ENCODE measurements at places on chromosomes 1 and 21.

- DNase-seq = no peak
Observed at GRCh38 chr1:84643183-84643582, 47.1 kb downstream of the SSX2IP start.

DNA sequence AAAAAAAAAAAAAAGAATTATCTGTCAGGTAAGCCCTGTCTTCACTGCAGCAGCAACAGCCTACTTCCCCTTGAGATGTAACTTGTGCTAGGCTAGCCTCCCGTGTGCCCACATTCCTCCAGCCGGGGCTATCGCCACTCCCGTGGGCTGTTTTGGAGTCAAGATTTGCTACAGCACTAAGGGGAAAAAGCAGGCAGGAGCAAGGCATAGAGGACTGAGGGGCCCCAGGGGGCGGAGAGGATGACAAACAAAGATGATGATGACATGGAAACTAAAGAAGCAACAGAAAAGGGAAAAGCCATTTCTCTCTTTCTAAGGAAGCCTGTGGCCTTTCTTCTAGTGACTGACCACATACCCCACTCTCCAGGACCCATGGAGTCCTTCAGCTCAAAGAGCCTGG is 1.9 kb downstream of the TNFAIP8L2 start:
- DNase-seq = no peak

- DNase-seq = no peak
Observed at GRCh38 chr1:205943245-205943644, at the start of gene SLC26A9. Gene SLC26A9, minus strand, starts transcription at chr1:205943456. Its CDS starts 7,636 bp downstream, at chr1:205935820.

DNA sequence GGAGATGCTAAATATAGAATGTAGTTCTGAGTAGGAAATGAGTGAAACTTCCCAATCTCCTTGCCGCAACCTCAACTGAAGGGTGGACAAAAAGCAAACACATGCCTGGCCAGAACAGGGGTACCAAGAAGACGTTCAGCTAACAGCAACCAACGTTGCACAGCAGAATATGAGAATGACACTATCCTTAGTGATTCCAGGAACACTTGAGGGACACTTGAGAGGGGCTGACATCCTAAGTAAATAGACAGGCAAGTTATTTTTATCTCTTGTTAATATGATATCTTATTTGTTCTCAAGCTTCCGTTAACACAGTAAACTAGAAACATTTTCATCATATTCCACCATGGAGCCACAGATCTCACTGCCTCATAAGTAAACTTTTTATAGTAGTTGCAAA is 908 bp downstream of the KRTAP19-1 start:
- DNase-seq = no peak

DNA sequence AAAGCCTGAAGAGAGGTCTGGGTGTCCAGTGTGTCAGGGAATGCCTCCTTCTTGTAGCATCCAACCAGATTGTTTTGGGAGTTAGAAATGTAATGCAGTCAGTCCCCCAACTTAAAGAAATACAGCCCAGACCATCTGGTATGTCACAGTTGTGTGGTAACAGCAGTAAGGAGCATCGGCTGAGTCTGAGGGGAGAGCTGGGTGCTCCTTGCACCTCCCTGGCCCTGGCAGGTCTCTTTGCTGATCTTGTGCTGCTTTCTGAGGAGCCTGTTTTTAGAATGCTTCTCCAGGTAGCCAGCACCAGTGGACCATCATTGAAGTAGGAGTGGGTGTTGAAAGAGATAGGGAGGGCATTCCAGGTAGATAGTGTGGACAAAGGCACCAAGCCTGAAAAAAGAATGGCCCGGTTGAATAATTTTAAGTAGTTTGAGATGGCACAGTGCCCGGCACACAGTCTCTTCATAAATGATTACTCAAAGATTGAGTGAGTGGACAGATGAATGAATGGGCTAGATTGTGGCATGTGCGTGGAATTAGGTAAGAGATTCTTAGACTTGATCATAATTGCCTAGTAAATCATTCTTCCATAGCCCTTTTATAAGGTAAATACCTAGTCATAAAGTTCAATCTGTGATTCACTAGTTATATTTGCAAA is 46.5 kb downstream of the LAMC1 start:
- no peak for DNase-seq

- DNase-seq = no peak
Observed at GRCh38 chr1:235131961-235132360, 3.3 kb upstream of the TOMM20 start.

GRCh38 chr1:154975409-154976059 is 1.1 kb downstream of the CKS1B start:
- no peak for DNase-seq

DNA sequence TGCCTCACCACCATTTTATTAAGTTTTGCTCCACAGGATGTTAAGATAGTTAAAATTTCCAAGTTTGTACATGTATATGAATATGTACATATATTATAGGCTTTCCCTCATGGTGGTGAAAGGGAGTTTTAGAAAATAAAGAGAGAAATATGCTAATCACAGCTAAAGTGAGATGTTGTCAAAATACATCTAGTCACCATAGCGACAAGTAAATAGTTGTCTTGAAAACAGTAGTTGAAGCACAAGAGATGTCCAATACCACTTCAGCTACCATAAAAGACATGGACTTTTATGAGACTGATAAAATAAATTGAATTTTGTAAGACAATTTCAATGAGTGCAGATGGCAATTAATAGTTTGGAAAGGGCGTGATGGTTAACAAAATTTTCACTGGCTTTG is 1600.0 kb downstream of the BRINP3 start:
- no peak for DNase-seq

GRCh38 chr1:32247983-32248889 is 1.2 kb downstream of the FAM167B start:
- DNase-seq = peak; percentile 58

DNA sequence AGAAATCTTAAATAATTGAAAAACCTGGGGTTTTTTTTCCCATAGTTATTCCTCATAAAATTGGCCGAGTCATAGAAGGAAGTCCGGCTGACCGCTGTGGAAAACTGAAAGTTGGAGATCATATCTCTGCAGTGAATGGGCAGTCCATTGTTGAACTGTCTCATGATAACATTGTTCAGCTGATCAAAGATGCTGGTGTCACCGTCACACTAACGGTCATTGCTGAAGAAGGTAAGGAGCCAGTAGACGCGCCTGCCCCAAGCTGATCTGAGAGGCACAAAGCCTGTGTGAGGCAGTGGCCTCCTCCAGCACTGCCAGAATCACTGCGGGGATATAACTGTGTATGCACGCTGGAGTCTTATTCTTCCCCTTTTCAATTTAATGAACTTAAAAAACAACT is 100.3 kb downstream of the PHTF1 start:
- DNase-seq = no peak

DNA sequence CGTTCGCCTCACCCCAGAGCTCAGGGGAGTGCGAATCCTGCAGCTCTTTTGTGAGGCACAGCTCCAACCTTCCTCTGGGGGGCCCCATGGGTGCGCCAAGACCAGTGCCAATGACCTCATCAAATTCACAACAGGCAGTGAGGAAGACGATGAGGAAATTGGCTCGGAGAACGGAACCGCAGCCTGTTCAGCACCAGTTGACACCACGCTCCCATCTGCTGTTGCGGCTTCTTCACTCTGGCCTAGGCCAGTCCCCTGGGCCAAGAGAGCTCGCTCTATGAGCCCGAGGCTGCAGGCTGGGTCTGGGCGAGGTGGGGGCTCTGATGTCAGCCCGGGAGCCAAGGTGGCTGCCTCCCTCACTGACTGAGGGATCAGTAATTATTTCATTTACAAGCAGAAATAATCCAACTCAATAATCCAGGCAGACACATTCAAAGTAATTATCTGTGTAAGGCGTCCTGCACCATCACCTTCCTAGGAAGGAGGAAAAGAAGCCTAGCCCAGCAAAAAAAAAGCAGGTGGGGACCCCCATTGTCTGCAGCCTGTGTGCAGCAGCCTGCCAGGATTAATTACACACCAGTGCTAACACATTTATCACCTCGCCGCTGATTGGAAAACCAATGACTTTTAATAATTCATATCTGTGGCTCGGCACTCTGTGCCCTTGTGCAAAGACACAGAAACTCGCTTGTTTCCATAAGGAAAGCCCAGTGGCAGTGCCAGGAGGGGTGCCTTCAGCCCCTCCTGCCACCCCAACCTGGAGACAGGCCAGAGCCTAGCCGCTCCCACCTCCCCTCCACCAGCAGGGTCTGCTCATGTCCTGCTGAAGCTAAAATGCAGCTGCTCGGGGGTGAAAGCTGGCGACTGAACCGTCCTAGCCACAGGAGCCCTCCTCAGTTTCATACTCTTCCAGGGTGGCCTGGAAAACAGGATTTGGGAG is 1.9 kb downstream of the PLEKHA6 start:
- no peak for DNase-seq

GRCh38 chr1:213135572-213135971 is 84.5 kb downstream of the RPS6KC1 start:
- no peak for DNase-seq

GRCh38 chr1:970973-971730 is 4.9 kb downstream of the PLEKHN1 start:
- no peak for DNase-seq

- no peak for DNase-seq
Observed at GRCh38 chr1:29513357-29513756, 277.0 kb downstream of the PTPRU start.

DNA sequence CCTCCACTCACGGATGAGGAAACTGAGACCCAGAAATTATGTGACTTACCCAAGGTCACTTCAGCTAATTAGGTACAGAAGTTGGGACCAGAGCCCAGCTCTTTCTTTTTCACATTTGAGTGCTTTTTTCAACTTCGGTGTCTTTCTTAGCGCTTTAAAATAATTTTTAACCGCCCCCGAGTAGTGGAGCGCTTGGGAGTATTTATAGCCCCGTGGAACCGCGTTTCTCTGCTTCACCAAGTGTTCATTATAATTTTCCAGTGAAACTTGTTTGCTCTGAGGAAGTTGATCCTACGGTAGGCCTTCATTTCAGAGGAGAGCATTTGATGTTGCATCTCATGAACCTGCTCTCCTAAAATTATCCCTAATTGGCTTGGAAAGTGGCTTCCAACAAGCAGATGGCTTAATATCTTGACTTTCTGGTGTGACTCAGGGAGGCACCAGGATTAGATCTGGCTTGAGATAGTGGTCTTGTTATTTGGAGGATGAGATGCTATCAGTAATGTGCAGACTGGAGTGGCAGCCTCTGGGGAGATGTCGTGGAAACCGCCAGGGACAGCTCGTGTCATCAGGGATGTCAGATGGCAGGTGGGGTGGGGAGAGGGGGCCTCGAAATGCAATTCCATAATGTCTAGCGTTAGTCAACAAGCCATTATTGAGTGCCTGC is 321.3 kb downstream of the CAMTA1 start:
- no peak for DNase-seq

GRCh38 chr21:39078322-39079065 is 104.8 kb downstream of the PSMG1 start:
- no peak for DNase-seq

DNA sequence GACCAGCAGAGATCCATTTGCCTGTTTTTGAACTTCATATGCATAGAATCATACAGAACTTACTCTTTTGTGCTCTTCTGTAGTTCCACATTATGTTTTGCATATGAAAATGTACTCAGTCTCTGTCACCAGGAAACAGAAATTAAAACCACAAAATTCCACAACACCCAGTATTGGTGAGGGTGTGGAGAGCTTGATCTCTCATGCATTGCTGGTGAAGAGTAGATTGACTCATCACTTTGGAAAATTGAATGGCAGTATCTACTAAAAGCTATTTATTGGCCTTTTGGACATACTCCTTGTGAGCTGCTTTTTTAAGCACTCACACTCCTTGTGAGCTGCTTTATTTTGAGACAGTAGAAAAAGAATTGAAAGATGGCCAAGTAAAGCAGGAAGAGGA is 43.3 kb downstream of the VTCN1 start:
- DNase-seq = no peak

DNA sequence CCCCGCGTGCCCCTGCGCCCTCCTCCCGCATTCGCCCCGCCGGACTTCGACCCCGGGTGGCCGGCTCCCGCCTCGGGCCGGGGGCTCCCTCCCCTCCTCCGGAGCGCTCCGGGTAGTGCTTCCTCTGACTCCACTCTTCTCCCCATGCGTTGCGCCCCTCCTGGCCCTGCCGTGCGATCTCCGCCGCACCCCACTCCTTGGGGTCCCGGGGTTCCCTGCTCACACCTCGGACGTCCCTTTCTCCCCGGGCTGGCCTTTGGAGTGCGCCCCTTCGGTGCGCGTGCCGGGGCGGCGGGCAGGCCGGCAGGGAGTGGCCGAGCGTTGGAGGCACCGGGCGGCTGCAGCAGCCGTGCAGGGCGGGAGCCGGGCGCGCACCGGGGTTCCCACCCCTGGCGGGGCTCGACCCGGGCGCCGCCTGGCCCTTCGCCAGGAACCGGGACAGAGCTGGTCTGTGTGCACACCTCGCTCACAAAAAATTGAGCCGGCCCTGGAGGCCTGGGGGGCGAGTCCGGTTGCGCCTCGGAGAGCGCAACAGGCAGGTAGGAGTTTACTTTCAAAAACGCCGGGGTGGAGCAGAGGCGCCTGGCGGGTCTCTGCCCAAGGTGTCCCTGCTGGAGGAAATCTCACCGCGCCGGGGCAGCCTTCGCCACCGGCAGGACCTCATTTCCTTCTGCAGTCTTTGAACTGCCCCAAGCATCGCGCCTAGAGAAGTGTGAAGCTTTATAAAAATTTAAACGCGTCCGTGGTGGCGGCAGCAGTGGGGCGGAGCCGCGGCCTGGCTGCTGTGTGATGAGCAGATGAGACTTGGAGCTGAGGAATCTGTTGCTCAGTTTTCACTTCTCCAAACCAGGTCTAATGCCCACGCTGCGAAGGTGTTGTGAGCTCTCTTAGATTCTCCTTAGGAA is 650 bp downstream of the VANGL1 start:
- peak; percentile 26 for DNase-seq

DNA sequence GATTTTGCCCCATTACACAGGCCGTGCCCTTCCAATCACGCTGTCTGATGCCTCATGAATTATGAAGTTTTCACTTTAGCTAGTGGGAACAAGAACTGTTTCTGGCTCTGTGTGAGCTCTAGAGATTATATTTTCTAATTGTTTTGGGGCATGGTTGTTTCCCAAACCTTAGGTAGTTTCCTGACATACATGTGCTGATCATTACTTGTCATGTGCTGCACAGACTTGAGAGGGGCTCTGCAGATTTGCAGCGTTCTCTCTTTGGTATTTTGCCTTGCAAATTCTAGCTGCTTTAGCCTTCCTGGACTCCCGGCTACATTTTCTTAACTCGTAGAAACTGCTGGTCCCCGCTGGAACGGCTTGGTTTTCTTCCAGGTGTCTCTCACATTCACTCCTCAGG is 142.1 kb upstream of the IVNS1ABP start:
- DNase-seq = no peak

DNA sequence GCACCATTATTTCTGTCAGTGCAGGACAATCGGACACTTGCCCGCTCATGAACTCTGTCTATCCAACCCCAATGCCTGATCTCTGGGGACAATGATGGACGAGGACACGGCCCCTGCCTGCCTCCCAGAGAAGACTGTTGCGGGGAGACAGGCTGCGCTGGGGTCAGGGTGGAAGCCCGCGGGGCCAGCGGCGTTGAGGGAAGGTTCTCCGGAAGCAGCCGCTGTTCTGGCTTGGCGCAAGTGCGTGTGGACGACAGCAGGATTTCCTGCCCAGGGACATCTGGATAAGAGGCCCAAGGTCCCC is 18.8 kb downstream of the RHBG start:
- DNase-seq = no peak

GRCh38 chr1:87685311-87686135 is 356.8 kb downstream of the LMO4 start:
- no peak for DNase-seq

GRCh38 chr1:177423090-177423489 is 252.3 kb downstream of the BRINP2 start:
- no peak for DNase-seq
